ENCODE measurements at places on chromosomes 2 and 18.

DNA sequence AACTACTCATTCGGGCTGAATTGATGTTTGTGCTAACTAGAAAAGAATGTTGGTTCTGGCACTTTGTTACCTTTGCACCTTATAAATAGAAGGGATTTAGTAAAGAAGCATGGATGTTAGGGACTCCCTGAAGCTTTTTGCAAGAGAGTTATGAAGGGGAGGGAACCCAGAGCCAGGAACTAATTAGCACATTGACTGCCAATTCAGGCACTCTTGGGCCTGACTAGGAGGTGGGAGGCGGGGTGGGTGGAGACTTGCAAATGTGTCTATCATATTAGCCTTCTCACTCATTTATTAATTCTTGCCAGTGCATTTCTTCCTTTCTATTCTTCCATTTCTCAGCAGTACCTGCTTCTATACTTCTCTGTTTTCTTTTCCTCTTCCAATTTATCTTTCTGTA lies 1022.4 kb downstream of the TMEM182 start:
- DNase-seq, result no peak

- no peak for DNase-seq
Observed at GRCh38 chr2:216650626-216651257, 17.5 kb downstream of the IGFBP2 start.

DNA sequence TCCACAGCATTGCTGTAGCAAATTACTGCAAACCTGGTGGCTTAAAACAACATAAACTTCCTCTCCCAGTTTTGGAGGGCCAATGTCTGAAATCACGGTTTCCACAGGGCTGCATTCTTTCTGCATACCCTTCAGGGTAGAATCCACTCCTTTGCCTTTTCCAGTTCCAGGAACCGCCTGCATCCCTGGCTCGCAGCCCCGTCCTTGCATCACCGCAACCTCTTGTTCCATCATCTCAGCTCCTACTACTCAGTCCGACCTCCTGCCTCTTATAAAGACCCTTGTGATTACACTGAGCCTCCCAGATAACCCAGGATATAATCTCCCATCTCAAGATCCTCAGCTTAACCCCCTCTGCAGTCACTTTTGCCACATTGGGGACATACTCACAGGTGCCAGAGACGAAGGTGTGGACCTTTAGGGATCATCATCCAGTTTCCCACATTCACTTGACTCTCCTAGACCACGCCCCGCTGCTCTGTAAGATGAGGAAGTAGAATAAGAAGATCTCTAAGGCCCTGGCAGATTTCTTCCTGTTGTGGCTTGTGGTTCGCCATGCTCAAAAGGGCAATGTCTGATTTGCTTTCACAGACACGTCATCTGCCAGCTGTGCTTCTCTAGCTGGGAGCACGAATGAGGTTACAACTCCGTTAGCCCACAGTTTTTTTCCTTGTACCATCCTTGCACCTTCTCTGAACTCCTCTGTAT lies 103.6 kb upstream of the AGAP1 start:
- peak; percentile 18 for DNase-seq

GRCh38 chr2:120711694-120712093 lies 24.0 kb upstream of the GLI2 start:
- DNase-seq, result no peak

GRCh38 chr2:168666339-168666738 lies 136.1 kb upstream of the NOSTRIN start:
- no peak for DNase-seq

DNA sequence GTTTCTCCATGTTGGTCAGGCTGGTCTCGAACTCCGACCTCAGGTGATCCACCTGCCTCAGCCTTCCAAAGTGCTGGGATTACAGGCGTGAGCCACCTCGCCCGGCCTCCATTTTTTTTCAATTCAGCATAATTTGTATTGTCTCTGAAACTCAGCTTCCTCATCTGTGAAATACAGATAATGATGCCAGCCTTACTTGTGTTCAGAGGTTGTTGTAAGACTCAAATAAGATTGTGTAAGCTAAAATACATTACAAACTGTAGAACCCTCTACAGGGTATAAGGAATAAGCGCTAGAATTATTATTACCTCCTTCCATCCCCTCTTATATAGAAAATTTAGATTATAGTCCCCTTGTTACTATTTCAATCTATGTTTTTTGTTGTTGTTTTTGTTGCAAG lies 24.8 kb upstream of the STARD7 start:
- no peak for DNase-seq

- DNase-seq, result no peak
Observed at GRCh38 chr2:208047840-208048239, 22.5 kb upstream of the PLEKHM3 start.

DNA sequence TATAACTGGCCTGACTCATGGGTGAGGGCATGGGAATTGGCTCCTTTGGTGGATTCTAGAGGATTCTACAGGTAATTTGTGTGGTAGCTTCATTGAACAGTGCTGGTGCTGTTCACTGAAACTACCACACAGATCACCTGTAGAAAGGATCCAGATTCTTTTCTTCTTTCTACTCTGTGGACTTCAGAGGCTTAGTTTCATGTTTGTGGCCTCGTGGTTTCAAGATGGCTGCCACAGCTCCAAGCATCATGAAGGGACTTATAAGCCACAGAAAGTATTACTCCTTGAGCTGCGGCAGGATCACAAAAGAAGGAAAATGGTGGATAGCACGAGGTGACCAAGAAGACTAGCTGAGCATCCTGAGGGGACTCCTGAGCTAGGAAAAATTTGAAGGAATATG lies 88.9 kb downstream of the ADCYAP1 start:
- no peak for DNase-seq

GRCh38 chr2:101969723-101970122 lies 22.0 kb upstream of the IL1R2 start:
- no peak for DNase-seq

DNA sequence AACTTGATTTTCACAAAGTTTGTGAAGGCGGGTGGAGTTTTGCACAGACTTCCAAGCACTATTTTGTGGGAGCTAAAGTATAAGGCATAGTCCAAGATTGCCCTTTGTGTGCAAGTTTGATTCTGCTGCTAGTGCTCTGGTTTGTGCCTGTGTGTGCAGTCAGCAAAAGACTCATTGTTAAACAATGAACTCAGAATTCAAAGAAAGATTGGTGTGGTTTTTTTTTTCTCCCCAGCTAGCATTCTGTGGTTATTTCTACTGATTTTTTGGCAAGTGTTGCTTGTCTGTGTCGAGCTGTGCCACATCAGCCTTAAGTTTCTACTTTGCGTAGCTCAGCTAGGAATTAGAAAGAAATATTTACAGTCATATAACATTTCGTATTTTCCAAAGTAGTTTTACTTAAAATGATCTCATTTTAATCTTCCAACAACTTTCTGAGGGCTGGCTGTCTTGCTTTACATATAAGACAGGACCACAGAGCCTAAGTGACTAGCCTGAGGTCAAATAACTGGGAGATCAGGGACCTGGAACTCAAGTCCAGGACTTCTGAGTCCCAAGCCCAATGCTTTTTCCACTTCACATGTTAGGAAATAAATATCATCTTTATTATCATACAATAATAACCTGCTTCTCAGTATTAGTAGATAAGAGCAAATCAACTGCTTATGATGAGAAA lies 69.8 kb downstream of the BABAM2 start:
- DNase-seq, result peak; percentile 87
